Hindlimb muscle (tissue), 1 donor: ENCODE measurements at places on chromosomes 1 and 21.

DNA sequence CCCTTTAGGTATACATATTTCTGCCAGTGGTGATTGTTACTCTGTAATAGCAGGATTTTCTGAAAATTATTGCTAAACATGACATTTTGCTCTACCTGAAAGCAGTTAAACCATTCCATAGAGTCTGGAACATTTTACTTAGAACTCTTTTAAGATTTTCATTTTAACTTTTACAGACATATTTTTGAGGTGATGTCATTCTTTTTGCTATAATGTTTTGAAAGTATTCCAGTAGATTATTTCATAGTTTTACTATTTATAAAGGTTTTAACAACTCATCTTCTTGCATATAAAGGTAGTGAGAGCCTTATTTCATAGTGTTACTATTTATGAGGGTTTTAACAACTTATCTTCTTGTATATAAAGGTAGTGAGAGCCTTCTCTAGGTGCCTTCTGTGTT, 42.9 kb downstream of the PTBP2 start:
- DNase-seq = no peak

GRCh38 chr1:217117973-217118465, 394.8 kb upstream of the ESRRG start:
- DNase-seq = no peak

GRCh38 chr1:10626791-10627410, 152.2 kb downstream of the PEX14 start:
- DNase-seq = no peak

GRCh38 chr21:29018540-29018939, 609 bp downstream of the RWDD2B start:
- no peak for DNase-seq

GRCh38 chr1:98675282-98675681, 13.8 kb downstream of the SNX7 start:
- no peak for DNase-seq

- DNase-seq = no peak
These were observed 12.4 kb upstream of the H3-3A start for GRCh38 chr1:226050133-226050532.

DNA sequence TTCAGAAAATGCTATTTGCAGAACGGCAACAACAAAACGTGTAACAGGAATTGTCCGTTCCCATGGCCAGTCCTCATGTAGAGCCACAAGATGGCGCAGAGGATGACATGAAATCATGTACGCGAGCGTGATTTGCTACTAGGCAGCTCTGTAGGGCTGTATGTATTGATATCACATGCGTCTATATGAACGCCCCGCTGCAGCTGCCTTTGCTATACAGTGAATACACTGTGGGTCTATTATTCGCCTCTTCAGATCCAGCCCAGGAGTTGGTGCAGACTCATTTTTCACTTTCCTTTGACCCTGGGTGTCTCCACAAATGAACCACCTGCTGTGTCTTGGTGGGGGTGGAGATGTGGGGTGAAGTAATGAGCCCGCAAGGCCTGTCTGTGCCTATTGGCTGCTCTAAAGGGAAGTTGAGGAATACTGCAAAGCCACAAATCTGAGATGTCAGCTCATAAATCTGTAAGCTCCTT, 361.5 kb downstream of the KIF26B start:
- DNase-seq = peak; percentile 23

- DNase-seq = no peak
These were observed 487.9 kb downstream of the PTBP2 start for GRCh38 chr1:97209381-97209957.

DNA sequence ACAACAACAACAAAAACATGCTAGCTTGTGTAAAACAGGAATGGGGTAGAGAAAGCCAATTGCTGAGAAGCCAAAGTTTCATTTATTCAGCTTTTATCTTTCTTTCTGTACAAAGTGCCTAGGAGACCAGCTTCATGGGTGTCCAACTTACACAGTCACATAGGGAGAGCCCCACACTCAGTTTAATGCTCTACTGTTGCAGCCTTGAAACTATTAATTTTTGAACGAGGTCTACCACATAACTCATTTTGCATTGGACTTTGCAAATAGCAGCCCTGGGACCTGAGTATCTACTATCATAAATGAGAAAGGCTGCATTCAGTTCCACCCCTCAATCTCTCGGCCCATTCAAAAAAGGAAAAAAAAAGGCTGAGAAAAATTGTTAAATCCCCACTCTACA, 98.8 kb downstream of the ZNF644 start:
- no peak for DNase-seq

DNA sequence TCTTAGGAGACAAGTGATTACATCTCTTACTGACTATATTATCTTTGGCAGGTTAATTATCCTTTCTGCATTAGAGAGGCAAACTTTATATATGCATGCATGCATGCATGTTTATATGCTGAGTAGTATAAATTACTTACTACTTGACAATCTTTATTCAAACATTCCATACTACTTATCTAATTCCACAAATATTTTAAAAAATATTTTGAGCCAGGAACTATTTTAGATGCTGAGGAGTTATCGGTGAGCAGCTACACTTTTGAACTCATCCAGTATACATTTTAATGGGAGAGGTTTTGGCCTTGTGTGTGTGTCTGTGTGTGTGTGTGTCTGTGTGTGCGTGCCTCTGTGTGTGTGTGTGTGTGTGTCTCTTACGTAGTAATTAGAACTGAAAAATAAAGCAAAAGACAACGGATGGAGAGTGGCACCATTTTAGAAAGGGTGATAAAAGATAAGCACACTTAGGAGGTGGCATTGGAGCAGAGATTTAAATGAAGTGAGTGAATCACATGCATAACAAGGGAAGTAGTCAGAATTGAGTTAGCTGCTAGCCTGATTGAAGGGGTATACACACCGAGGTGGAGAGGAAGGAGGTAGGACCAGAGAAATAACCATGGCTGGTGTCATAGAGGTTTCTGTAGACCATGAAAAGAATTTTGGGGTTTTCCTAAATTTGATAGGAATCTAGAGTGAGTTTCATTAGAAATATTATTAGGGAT, 1488.4 kb downstream of the MRPL39 start:
- DNase-seq = no peak

DNA sequence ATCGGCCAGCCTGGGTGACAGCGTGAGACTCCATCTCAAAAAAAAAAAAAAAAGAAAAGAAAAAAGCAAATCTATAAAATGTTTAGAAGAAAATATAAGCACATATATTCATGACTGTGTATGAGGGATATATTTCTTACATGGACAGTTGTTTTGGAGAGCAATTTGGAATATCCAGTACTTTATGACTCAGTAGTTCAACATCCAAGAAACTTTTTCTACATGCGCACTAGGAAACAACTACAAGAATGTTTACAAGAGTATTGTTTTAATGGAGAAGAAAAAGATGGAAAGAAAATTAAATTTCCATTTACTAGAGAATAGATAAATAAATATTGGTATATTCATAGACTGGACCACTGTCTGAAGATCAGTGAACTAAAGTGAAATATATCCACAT, 77.5 kb downstream of the MAST2 start:
- DNase-seq = no peak

DNA sequence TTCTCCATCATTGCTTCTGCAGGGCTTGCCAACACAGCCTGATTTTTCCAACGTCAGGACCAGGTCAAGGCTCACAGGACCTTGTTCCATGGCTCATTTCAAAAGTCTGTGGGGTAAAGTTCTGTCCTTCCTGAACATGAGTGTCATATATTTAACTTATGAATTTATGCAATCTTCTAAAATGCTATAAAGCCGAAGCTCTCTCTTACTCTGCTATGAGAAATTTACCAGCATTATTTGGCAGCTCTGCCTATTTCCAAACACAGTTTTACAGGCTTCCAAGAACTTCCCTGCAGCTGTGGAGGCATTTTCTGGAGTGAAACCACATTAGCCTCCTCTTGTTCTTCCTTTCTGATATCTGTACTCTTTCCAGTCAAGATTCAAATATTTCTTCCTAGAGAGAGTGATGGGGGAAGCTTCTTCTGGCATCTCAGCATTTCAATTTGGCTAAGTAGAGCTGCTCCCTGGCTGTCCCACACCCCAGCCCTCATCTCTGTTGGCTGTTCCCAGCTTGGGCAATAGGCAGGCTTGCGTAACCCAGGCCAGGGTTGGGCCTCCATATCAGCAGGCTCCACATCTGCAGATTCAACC, 15.6 kb upstream of the HMGCS2 start:
- no peak for DNase-seq

DNA sequence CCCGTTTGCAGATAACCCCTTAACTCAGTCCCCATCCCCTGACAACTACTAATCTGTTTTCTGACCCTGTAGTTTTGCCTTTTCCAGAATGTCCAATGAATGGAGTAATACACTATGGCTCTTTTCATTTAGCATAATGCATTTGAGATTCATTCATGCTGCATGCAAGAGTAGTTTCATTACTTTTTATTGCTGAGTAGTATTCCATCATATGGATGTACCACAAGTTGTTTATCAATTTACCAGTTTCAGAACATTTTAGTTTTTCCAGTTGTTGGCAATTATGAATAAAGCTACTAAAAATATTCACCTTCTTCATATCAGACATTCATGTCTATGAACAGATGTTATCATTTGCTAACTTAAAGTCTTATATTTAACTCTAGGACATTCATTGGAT, 45.3 kb downstream of the STXBP3 start:
- no peak for DNase-seq
